ENCODE measurements at places on chromosomes 3 and 15.
A peak's percentile ranks its signal among the peaks of the same experiment; 100 is the strongest.

DNA sequence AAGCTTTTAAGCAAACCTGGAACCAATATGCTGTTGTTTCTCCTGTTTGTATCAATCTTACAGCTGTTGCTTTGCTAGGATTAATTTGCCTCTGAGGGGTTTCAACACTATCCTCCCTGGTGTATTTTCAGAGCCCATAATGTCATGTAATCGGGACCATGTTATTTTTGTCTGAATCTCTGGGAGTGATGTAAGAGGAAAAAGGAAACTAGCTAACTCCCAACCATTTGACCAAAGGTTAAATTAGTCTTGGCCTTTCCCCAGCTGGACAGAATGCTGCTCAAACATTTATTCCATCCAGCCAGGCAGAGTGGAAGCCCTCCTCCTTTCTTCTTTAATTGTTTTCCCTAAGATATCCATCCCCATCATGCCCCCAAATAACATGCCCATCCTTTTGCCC is 142.2 kb downstream of the ALDH1A2 start:
- no peaks in the 10 kb centered on the region for H3K27me3 ChIP-seq
- H3K4me1 ChIP-seq = no peaks in the 10 kb centered on the region
- no peaks in the 10 kb centered on the region for H3K36me3 ChIP-seq

DNA sequence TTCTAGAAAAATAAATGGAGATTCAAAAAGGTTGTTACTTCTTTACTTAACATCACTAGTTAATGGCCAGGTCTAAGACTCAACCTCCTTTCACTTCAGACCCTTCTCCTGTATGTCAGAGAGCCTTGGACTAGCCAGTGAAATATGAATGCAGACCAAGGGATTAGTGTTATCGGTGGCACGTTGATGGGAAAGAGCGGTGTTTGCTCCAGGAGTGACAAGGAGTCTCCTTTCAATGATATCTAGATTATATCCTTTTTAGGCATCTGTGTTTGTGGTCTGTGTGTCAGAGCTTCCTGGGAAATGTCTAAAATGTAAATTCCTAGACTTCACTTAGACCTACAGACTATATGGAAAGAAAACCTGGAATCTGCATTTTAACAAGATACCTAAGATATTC is 658.0 kb upstream of the KCNMB2 start:
- no peak overlapping the region for H3K4me3 ChIP-seq
- H3K4me1 ChIP-seq = no peaks in the 10 kb centered on the region
- no peak for DNase-seq
- H3K27me3 ChIP-seq = no peaks in the 10 kb centered on the region
- no peak overlapping the region for H3K27ac ChIP-seq
- H3K36me3 ChIP-seq = no peaks in the 10 kb centered on the region

DNA sequence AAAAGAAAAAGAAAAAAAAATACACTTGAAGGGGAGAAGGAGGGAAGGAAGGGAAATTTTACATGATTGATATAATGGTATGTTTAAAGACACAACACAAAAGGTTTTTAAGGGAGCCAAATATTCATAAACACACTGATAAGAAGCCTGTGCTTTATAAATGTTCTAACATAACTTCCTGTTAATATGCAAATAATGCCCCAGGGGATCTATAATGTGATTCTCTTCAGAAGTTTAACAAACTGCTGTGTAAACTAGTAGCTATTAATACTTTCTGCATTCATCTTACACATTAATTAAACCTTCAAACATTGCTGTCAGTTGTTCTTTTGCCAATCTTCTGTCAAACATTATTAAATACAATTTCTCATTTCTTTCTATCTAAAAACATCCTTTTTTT is 231.6 kb downstream of the TJP1 start:
- no peaks in the 10 kb centered on the region for H3K4me1 ChIP-seq
- no peaks in the 10 kb centered on the region for H3K36me3 ChIP-seq
- no peak overlapping the region for H3K4me3 ChIP-seq
- no peak for DNase-seq

- no peak for DNase-seq
- no peaks in the 10 kb centered on the region for H3K36me3 ChIP-seq
- no peaks in the 10 kb centered on the region for H3K27me3 ChIP-seq
- H3K4me3 ChIP-seq = no peak overlapping the region
Observed at GRCh38 chr15:91132079-91132478, 32.0 kb downstream of the SV2B start.

DNA sequence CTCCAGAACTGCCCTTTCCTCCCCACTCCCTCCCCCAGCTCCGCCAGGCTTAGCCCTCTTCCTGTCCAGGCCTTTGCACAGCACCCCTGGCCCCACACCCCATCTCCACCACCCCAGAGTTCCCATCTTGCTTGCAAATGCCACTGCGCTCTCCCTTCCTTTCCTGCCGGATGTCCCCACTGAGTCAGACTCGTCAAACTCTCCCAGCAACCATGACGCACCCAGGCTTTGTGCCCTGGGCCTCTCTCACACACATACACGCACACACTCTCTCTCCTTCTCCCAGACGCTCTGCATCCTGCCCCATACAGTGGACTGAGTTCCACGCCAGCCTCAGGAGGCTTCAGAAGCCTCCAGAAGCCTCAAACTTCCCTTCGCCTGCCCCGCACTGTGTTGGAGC is 2.8 kb upstream of the CCDC9B start:
- no peak overlapping the region for H3K4me3 ChIP-seq
- H3K4me1 ChIP-seq = no peaks in the 10 kb centered on the region
- no peak for DNase-seq
- H3K36me3 ChIP-seq = no peaks in the 10 kb centered on the region
- H3K27ac ChIP-seq = no peak overlapping the region
- H3K27me3 ChIP-seq = no peaks in the 10 kb centered on the region

DNA sequence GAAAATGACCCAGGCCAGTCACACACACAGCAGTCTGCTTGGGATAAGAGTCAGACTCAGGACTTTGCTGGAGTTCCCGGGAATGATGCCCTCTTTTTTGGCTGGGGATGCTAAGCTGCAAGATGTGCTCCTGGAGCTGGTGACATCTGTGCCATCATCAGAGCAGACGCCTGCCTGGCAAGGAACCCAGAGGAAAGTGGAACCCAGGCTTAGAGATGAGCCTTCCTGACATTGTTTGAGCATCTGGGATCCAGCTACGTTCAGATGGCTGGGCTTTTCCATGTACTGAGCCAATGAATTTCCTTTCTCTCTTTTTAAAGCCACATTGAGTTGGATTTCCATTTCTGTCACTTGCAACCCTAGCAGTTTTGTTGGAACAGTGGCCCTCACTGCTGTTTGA is 53.3 kb downstream of the EBLN2 start:
- H3K27ac ChIP-seq = no peak overlapping the region
- no peaks in the 10 kb centered on the region for H3K36me3 ChIP-seq
- no peak overlapping the region for H3K4me3 ChIP-seq
- DNase-seq = no peak

DNA sequence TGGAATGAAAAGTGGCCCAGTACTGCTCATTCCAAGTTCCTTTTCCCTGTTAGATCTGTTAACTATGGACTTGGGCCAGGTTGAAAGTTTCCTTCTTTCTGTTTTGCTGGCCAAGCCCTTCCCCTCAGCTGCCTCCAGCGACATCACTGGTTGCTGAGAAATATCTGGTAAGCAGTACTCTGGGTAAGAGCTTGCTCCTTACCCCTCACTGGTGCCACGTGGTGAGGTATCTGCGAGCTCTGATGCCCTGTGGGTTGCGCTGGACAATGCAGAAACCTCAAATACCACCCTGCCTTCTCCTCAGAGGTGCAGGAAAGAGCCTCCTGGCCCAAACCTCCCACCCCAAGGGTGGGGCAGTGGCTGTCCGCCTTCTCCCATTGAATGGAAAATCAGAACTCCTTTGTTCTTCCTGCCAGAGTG is 42.9 kb upstream of the APH1B start:
- no peaks in the 10 kb centered on the region for H3K27me3 ChIP-seq
- H3K27ac ChIP-seq = peak overlapping the region; percentile 35
- peaks cover 23% of the 10 kb centered on the region for H3K4me1 ChIP-seq
- no peak for DNase-seq
- H3K36me3 ChIP-seq = no peaks in the 10 kb centered on the region
- no peak overlapping the region for H3K4me3 ChIP-seq

- H3K4me3 ChIP-seq = no peak overlapping the region
- H3K27me3 ChIP-seq = no peaks in the 10 kb centered on the region
- no peaks in the 10 kb centered on the region for H3K36me3 ChIP-seq
- H3K4me1 ChIP-seq = peaks cover 83% of the 10 kb centered on the region
Observed at GRCh38 chr3:50164984-50165909, 10.1 kb downstream of the SEMA3F start.

DNA sequence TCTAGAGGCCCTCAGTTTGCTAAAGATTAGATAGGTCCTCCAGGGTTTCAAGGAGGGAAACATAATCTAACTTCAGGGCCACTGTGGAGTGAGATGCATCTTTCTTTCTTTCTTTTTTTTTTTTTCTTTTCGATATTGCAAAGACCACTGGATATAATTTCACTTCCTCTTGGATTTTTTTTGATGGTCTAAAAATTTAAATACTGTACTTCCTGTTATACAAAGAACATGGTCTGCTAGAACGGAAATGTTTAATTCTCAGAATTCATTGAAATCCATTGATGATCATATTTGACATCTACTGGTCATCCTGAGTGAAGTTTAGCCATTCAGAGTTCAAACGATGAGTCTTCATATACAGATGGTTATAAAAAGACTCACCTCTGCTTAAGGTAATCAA is 808.8 kb upstream of the LMCD1 start:
- no peak overlapping the region for H3K4me3 ChIP-seq
- no peaks in the 10 kb centered on the region for H3K4me1 ChIP-seq
- H3K27me3 ChIP-seq = no peaks in the 10 kb centered on the region
- no peak for DNase-seq

DNA sequence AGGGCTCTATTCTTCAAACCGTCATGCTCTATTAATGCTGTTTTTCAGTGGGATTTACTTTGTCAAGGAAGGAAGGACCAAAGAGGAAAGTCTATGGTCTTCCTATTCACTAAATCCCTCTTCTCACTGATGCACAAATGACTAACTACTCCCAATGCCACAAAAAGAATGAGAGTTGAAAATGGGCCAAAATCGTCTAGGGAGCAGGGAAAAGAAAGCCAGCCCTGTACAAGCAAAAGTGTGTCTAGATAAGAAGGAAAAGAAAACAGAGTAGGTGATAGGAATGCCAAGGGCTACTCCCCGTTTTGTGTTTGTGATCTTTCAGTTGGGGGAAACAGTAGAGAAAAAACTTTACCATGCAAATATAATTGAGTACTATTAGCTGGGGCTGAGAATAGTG is 97.2 kb upstream of the TMCO5A start:
- H3K27me3 ChIP-seq = no peaks in the 10 kb centered on the region
- H3K36me3 ChIP-seq = no peaks in the 10 kb centered on the region
- no peak overlapping the region for H3K27ac ChIP-seq
- H3K4me3 ChIP-seq = no peak overlapping the region

- H3K27ac ChIP-seq = peak overlapping the region; percentile 83
- H3K4me1 ChIP-seq = peaks cover 26% of the 10 kb centered on the region
- no peaks in the 10 kb centered on the region for H3K27me3 ChIP-seq
- H3K4me3 ChIP-seq = no peak overlapping the region
- no peak for DNase-seq
- peaks cover 3% of the 10 kb centered on the region for H3K36me3 ChIP-seq
Observed at GRCh38 chr3:30630238-30631030, 24.0 kb downstream of the TGFBR2 start.

GRCh38 chr15:82624008-82624407 is 23.2 kb downstream of the CPEB1 start:
- H3K36me3 ChIP-seq = no peaks in the 10 kb centered on the region
- H3K27ac ChIP-seq = no peak overlapping the region
- DNase-seq = no peak
- H3K27me3 ChIP-seq = no peaks in the 10 kb centered on the region
- no peaks in the 10 kb centered on the region for H3K4me1 ChIP-seq

DNA sequence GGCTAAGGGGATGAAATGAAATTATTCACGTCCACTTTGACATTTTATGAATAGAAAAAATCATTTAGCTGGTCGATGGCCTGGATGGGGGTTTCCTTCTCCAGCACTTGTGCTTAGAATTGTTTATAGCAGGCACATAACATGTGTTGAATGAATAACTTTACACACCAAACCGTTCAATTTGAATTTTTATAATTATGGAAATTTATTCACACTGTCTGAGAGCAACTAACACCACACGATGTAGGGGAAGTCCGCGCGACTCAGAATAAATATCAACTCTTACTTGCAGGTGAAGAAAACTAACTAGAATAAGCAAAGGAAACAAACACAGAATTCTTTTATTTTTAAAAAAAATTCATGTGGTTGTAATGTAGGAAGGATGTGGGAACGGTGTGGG is 81.3 kb downstream of the MINAR1 start:
- H3K27me3 ChIP-seq = no peaks in the 10 kb centered on the region
- no peak for DNase-seq
- no peaks in the 10 kb centered on the region for H3K36me3 ChIP-seq
- no peak overlapping the region for H3K4me3 ChIP-seq
- H3K4me1 ChIP-seq = no peaks in the 10 kb centered on the region

- no peak for DNase-seq
- H3K4me1 ChIP-seq = no peaks in the 10 kb centered on the region
- no peak overlapping the region for H3K4me3 ChIP-seq
- H3K27ac ChIP-seq = no peak overlapping the region
- no peaks in the 10 kb centered on the region for H3K36me3 ChIP-seq
Observed at GRCh38 chr3:147651107-147651778, 242.1 kb downstream of the ZIC1 start.

DNA sequence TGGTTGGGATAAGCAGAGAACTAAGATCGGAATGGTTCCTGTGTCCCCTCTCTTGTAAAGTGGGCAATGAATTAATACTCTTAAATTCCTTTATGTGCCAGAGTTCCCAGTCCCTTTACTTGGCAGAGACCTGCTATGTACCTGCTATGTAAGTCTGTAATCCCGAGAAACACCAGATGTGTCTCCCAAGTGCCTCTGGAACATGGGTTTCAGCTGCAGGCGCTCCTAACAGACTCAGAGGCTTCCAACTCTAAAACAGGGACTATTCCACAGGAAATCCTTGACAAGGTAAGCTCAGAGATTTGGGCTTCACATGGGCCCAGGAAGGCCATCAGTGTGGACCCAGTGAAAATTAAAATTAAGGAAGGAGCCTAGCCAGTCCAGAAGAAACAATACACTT is 117.7 kb upstream of the PLCL2 start:
- DNase-seq = no peak
- H3K27me3 ChIP-seq = no peaks in the 10 kb centered on the region
- H3K4me3 ChIP-seq = no peak overlapping the region
- no peak overlapping the region for H3K27ac ChIP-seq

DNA sequence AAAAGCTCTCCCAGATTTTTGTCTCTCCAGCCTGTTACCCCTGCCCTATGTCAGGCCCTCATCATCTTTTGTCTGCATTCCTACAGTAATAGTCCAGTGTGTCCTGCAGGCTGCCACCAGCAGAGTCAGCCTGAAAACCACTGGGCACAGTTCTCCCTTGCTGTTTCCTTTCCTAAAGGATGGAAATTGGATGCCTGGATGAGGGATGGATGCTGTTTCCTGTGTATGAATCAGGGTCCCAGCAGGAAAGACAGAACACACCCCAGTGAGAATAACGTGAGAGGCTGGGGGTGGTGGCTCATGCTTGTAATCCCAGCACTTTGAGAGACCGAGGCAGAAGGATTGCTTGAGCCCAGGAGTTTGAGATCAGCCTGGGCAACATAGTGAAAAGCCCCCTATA is 3.3 kb upstream of the SNX33 start:
- DNase-seq = no peak
- H3K27ac ChIP-seq = no peak overlapping the region
- no peak overlapping the region for H3K4me3 ChIP-seq
- H3K27me3 ChIP-seq = no peaks in the 10 kb centered on the region
- no peaks in the 10 kb centered on the region for H3K36me3 ChIP-seq

GRCh38 chr15:58900631-58901030 is 32.8 kb downstream of the SLTM start:
- DNase-seq = no peak
- no peaks in the 10 kb centered on the region for H3K27me3 ChIP-seq
- no peak overlapping the region for H3K4me3 ChIP-seq
- H3K4me1 ChIP-seq = no peaks in the 10 kb centered on the region
